ENCODE measurements at places on chromosomes 1 and 21. TPM values are rescaled to one million over a fixed set of nuclear protein-coding genes. Genes with fewer than 3 reads are reported as not detected.

Gene RASAL2
- total RNA-seq, result 34.2 TPM

DNA sequence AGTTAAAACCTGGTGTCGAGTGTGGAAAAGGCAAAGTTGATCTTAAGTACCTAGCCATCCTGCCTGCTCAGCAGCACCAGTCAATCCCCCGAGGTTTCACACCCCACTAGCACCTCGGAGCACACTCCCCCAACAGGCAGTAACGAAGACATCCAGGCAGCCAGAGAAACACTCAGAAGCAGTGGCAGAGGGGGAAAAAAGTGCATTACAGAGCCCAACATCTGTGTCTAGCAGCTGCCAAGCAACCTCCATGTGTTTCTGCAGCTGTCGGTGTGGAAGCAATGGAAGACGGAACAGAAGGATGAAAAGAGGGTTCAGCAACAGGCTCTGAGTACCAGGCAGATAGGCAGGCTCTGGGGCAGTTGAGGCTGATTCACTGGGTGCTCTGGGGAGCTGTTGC is 73.4 kb upstream of the PROX1 start:
- no peak for DNase-seq

GRCh38 chr1:22221233-22221780 is 78.4 kb upstream of the WNT4 start:
- DNase-seq, result no peak

Gene ACADM
- 37.1 TPM for total RNA-seq

GRCh38 chr1:107870696-107871095 is 94.3 kb downstream of the VAV3 start:
- DNase-seq, result no peak

DNA sequence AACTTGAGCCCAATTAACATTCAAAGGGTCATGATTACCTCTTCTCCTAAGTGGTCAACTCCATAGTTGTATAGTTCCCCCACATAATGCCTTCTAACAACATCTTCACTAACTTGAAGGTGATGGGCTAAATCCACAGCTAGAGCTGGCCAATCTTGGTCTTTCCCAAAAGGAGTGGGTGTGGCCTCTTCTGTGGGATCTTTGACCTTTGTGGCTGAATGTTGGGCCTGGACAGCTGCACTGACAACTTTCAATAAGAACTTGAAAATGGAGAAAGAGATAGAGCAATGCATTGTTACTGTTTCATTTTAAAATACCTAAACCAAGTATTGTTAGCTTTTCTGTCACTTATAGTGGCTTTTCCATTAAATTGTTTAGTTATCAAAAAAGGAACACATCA is 59.2 kb downstream of the IARS2 start:
- no peak for DNase-seq

GRCh38 chr1:33256471-33257206 is at the start of gene ZNF362:
Gene ZNF362, plus strand, starts transcription at chr1:33256492. Its CDS starts 14,083 bp downstream, at chr1:33270575.
- DNase-seq, result peak; percentile 88

Gene PRKAA2
- 2.0 TPM for total RNA-seq

Gene C4BPA
- total RNA-seq, result not detected

GRCh38 chr1:37655274-37655673 is 20.6 kb upstream of the RSPO1 start:
- no peak for DNase-seq

Gene NTRK1
- total RNA-seq, result not detected

GRCh38 chr1:24111996-24112779 is at the start of gene MYOM3:
Gene MYOM3, minus strand, starts transcription at chr1:24112135. Its CDS starts 3,499 bp downstream, at chr1:24108636.
- no peak for DNase-seq

Gene MYOG
- not detected for total RNA-seq

Gene FCGR1A
- total RNA-seq, result not detected

GRCh38 chr1:56540467-56540866 is 38.9 kb downstream of the PLPP3 start:
- no peak for DNase-seq

Gene NPL
- 4.2 TPM for total RNA-seq

DNA sequence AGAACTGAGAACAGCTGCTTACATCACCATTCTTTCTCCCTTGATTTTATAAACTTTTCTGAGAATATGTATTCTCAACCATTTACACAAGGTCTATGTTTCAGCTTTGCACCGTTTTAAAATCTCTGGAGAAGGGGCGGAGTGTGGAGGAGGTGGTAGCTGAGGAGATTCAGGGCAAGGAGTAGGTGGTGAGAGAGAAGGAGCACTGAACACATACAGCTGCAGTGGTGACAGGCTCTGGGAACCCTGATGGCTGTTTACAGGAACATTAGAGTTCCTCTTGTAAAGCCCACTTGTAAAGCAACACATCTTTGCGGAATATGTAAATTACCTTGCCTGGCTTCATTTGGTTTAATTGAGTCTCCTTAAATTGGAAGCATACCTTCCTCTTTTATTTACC is 89.7 kb downstream of the SMYD2 start:
- no peak for DNase-seq

DNA sequence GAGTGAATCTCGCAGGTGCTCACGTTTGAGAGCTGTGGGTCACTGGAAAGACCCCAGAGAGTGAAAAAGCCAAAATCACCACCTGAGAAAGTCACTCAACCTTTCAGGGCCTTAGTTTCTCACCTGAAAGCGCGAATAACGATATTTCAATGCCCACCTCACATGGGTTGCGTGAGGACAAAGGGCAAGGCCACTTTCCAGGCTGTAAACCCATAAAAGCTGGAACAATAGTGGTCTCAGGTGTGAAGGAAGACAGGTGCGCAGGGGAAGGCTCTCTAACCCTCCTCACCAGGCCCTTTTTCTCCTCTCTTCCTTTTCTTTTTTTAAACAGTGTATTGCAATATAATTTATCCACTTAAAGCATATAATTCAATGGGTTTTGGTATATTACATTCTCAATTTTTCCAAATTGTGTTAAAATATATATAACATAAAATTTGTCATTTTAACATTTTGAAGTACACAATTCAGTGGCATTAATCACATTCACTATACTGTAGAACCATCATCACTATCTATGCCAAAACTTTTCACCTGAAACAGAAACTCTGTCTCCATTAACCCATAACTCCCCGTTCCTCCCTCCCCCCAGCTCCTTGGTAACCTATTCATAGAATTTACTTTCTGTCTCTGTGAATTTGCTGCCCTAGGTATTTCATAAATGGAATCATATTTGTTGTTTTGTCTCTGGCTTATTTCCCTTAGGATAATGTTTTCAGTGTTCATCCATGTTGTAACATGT is 118.4 kb upstream of the TNR start:
- DNase-seq, result no peak

GRCh38 chr1:81607924-81608323 is 192.8 kb upstream of the ADGRL2 start:
- no peak for DNase-seq

DNA sequence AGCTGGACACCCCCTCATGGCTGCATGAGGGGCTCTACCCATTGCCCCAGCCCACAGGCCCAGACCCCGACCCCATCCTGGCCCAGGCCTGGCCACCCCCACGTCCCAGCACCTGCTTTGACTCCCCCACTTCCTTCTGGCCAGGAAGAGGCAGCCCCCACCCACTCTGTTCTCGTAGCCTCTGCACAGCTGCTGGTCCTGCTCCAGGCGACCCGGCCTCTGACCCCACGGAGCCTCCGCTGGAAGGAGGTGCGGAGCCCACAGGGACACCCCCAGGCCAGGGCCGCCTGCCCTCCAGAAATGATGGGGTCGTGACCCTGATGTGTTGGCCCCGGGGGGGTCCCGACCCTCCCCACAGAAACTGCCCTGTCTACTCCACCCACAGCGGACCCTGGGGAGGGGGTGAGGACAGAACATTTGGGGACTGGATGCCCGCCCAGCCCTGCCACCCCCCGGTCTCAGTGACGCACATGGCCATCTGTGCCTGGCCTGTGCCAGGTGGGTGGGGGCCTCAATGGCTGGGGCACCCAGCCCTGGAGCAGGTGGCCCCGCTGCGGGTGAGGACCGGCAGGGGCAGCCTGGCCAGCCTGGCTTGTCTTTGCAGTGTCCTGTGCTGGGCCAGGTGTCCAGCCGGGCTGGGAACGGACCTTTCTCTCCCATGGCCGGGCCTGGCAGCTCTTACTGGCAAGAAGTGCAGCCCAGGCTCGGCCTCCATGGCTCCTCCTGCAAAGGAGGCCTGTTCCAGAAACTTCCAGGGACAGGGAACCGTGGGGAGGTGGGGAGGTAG is 78.6 kb downstream of the MORN1 start:
- DNase-seq, result no peak
